ENCODE measurements at places on chromosomes 5 and 9.
A peak's percentile ranks its signal among the peaks of the same experiment; 100 is the strongest.

DNA sequence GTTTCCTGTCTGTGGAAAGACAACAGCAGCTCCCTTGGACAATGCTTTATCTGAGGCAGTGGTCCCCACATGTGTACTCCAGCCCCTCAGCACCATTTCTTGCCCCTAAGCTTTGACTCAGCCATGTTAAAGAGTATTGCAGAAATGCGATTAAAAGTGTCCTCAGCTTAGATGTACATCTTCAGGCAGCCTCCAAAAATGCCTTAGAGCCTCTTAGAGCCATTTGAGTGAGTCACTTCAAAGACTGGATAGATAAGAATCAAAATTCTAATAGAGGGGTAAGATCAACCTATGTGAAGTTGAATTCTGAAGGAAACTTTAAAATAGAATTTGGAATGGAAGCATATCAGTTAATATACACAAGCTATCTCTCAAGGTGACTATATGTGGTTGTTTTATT, 296.3 kb downstream of the ADAMTS6 start:
- no peak for DNase-seq

DNA sequence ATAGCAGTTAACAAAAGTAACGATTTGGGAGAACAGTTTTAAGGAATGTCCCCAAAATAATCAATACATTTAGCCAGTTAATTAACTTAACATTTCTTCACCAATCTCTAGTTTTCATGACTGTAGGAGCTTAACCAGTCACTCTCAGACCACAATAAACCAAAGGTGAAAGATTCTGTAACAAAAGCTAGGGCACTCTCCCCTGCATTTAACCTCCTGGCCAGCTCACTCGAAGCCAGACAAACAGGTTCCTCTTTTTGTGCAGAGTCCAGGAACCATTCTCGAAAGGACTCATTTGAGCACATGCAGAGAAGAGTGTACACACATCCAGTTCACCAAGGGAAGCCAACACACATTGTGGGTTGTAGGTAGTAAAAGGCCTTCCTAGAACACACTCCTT, 6.5 kb downstream of the IL7R start:
- DNase-seq, result no peak

DNA sequence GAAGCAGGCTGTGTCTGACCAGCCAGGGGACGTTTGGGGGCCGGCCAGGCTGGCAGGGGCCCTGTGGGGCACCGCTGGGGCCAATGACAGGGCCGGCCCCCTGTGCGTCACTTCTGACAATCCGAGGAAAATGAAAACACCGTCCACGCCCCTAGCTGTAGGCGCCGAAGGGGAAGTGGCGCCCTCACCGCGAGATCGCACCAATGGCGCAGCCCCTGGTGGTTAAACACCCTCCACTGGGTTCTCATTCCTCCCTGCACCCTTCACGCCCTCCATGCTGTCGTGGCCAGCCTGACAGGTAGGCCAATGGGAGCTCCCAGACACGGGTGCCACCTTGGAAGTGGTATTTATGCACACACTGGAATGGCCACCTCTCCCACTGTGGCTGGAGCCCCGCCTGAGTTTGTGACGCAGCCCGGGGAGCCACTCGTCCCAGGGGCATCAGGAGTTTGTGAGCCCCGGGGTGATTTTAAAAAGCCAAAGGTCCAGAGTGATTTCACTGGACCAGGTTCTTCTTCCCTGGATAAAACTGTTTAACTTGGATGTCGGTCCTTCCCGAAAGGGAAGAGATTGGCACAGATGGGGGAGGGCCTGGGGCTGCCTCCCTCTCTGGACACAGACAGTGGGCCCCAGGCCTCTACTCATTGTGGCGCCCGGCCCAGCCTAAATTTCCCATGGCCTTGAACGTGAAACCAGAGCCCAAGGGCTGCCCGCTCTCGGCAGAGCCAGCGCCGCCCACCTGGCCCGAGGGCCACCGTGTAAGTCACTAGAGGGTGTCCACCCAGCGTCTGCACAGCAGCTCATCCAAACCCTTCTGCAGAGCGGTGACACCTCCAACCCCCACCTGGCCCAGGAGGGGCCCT, 49.7 kb downstream of the NKD2 start:
- DNase-seq, result no peak

DNA sequence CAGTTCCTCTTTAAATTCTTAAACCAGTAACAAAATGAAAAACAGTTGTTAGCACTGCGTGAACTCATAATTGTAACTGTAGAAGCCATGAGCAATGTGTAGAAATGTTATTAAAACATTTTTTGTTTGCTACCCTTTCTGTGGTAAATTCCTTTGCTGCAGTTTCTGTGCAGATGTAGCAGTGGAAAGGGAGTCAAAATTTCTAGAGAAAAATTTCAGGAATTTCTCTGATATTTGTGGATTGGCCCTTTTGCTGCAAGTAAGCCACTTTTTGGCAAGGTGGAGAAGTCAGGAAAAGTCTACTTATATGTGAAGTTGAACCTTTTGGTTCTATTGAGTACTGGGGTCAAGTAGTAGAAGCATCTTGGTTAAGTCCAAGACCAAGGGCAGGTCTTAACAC, 10.1 kb downstream of the FBXL7 start:
- no peak for DNase-seq

GRCh38 chr5:93616538-93617174, 33.6 kb downstream of the NR2F1 start:
- DNase-seq, result no peak

DNA sequence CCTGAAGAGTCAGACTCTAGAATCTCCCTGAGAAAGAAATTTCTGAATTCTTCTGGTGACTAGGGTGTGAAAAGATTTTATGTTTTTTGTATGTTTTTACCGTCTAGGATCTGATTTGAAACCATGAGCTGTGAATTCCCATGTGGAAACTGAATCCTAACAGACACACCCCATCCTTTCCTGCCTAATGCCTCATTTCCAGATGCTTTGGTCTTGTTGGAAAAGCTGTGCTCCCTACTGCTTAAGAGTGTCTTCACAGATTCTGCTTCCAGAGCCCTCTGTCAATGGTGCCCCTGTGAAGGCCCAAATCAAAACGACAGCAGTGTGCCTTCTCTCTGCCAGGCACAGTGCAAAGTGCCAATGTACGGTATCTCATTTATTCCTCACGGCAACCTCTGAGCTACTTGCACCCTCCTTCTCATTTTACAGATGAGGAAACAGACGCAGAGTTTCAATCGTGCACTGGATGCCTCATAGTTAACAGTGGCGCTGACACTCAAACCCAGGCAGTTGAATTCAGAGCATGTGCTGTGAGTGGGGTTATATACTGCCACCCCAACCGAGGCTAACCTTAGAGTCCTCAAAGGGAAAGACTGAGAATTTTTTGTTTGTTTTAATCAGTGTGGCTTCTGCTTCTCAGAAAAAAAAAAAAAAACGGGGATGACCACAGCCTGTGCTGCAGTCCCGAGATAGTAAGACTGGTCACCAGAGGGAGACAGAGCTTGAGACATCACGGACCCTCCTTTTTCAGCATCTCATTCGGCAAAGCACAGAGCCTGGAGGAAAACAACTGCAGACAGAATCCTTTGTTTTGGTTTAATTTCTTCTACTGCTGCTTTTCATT, 188.4 kb downstream of the SNCAIP start:
- DNase-seq, result no peak

- DNase-seq, result no peak
These were observed 91.5 kb downstream of the NR3C1 start for GRCh38 chr5:143311955-143312354.

DNA sequence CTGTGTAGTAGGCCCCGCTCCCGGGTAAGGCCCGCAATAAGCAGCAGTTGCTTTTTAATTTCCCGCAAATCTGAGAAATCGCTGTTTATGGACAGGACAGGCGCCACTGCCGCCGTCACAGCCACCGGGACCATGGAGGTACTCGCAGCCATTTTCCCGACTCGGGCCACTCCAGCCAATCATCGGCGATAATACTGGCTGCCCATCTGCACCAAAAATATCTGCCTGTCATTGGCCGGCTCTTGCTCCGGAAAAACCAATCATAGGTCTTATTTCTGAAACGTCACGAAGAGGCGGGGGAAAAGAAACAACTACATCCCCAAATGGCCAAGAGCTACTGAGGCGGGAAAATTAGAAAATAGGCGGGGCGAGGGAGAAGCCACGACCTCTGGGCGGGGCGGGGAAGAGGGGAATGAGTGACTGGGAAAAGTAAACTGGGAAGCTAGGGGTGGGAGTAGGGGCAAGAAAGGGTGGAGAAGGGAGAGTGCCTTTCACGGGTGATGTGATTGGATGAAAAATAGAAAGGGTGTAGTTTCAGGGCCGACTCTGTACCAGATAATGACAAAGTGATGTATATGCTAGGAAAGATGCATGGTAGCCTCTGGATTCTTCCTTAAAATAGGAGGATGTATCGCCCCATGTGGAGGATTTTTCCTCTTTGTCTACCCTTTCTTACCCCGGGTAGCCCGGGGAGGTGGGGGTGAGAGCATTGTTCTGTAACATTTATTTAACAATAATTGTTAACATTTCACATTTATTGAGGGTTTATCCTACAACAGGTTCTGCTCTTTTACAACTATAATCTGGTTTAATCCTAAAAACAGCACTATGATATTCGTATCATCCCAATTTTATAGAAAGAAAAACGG, at the start of gene CDC23:
TSS of gene CDC23 (minus strand) at position 163 of the 869 bp plus-strand sequence. CDS start at position 152, 11 bp downstream.
- peak; percentile 98 for DNase-seq

GRCh38 chr5:33891446-33891787, 373 bp downstream of the ADAMTS12 start:
- DNase-seq, result no peak

DNA sequence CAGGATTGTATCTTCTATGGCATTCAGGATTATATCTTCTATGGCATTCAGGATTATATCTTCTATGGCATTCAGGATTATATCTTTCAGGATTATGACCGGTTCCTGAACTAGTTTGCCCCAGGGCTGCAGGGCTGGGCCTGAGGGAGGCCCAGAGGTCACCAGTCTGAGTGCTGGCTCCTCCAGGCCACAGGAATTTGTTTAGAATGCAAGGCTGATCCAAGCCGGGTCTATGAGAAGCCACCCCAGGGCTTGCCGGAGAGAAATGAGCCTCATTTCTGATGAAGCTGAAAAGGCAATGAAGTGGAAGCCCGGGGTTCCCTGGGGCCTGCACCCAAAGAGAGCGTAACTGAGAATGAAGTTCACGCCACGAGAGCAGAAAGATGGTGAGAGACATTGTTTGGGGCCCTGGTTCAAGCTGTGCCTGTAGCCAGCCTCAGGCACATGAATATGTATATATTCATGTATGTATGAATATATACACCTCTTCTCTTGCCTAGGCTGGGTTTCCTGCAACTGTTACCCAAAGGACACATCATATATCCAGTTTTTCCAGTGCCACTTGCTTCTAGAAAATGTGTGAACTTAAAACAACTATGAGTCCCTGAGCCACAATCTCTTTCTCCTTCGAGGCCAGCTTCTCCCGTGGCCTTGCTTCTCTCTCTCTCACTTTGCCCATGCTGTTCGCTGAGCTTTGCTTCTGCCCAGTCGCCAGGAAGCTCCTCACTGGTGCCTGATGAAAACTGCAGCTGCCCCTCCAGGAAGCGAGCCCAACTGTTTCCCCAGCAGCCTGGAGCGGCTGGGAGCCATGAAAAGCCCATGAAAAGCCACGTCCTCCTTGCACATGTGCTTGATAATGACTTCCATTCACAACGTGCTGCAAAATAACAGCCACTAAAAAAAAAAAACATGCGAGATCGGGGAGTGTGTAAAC, 62.3 kb downstream of the GTF3C4 start:
- no peak for DNase-seq

GRCh38 chr5:56480078-56480704, 247.1 kb upstream of the ANKRD55 start:
- no peak for DNase-seq

DNA sequence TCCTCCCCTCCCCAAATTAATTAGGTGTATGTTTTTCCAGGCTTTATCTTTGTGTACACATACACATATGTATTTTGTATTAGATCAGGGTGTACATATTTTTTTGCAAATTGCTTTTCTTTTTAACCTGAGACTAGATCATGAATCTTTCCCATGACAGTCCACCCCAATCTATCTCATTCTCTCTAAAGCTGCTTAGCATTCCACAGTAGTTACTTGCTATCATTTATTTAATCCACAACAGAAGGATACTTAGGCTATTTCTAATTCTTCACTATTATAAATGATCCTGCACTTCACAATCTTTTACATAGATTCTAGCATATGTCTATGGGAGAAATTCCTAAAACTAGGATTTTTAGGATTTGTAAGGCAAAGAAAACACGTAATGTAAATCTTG, 43.9 kb downstream of the SH3RF2 start:
- DNase-seq, result no peak

DNA sequence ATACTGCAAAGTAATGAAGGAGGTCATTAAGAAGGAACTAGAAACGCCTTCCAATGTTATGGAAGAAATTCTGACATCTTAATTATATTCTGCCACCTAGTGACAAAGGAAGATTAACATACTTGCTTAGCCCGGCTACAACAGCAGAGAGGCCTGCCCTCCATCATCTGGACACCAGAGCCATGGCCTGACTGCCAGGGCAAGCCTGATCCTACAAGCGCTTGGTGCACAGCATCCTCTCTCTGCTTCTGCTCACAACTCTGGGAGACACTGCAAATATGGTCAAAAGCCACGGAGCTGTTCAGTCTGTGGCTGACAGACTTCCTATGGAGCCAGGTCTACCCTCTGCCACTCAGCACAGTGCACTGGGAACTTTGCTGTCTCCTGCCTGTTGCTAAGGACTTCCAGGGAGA, 87.3 kb upstream of the SLC44A1 start:
- DNase-seq, result peak; percentile 31

DNA sequence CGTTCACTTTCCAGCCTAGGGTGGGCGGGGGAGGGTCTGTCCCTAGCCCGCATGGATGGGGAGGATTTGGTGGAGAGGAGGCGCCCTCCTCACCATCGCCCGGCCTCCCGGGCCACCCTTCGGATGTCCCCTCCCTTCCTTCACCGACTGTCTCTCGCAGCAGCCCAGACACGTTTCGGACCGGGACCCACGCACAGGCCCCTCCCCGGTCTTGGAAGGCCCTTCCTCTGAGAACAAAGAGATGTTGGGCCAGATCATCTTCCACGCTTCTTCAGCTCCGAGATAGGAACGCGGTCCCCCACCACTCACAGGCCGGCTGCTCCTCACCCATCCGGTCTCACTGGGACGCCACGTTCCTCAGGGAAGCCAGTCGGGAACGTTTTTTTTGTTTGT, 640 bp upstream of the DPM2 start:
- no peak for DNase-seq

GRCh38 chr5:90410178-90410762, 714 bp upstream of the CETN3 start:
- no peak for DNase-seq

DNA sequence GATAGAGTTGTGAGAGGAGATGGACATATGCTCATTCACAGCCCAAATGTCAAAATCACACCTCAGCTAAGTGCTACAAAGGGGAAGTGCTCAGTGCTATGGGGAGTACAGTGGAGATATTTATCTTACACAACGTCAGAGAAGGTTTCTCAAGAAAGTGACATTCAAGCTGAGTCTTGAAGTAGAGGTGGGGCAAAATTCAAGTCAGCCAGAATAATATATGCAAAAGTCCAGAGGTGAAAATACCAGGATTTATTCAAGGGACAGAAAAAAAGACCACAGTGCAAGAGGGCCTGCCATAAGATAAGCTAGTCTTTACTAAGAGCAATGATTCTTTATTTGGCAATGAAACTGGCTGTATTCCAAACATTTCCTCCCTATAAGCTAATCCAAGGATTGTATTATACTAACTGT, 327.8 kb upstream of the PIK3R1 start:
- no peak for DNase-seq

- DNase-seq, result no peak
These were observed 26.4 kb downstream of the SLC6A7 start for GRCh38 chr5:150215979-150216944.

GRCh38 chr9:114088571-114089170, 10.4 kb downstream of the KIF12 start:
- peak; percentile 53 for DNase-seq
